Activated naive CD4-positive, alpha-beta T cell (primary cell): ENCODE measurements at places on chromosomes 16 and 17.

- no peak for DNase-seq
Observed at GRCh38 chr17:63275971-63276745, 169.9 kb downstream of the CYB561 start.

GRCh38 chr17:7651097-7651664, 455 bp downstream of the ATP1B2 start:
- no peak for DNase-seq

DNA sequence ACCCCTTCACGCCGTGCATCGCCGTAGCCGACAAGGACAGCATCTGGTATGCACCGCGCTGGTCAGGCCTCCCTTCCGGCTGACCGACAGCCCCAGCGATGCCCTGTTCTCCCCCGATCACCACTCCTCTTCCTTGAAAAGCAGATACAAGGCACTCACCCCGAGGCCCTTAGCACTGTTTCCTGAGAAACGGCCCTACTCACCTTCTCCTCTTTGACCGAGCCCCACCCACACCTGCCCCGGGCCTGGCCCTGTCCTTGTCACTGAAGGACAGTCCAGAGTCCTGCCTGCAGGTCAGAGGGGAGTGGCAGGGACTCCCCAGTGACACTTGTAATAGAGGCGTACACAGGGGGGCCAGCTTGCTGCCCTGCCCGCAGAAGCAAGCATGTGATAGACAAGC, 45.9 kb upstream of the CHMP6 start:
- no peak for DNase-seq

DNA sequence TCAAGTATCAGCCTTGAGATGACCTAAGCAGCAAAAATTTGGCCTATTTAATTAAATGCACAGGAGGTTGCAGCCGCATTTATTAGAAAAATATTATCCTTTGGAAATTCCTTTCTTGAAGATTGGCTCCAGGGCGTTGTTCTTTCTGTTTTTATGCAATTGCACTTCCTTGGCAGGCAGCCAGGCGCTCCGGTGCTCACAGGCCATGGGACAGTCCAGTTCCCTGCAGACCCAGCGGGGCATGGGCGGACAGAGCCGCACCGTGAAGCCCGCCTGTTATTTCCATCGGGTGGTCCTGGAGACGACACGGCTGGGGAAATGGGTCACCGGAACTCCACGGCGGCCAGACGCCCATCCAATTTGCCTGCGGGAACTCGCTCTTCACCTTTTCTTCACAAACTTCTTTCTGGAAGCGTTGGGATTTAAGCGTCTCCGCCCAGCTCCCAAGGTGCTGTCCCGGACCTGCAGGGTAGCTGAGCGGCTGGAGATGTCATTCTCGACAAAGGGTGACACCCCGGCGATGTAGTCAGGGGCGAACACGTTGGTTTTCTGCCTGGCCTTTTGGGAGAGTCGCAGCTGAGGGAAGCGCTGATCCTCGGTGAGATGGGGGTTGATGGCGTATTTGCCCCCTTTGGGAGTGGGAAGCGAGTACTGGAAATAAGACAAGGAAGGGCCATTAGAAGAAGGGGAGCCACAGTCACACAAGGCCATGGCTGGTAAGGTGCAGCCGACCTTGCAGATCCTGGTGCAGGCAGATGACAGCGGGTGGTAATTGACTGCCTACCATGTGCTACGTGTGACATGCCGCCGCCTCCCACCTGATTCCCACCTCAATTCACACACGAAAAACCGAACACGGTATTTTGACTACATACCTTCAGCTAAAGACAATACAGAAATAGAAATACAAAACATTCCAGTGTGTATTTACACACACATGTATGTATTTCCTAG, 12.5 kb downstream of the NOB1 start:
- DNase-seq: no peak

- DNase-seq: no peak
Observed at GRCh38 chr16:89785523-89786155, 30.8 kb downstream of the FANCA start.

- no peak for DNase-seq
Observed at GRCh38 chr17:58050966-58051365, 32.3 kb upstream of the DYNLL2 start.

GRCh38 chr17:63973930-63974593, 1.3 kb upstream of the SCN4A start:
- no peak for DNase-seq

GRCh38 chr17:34374457-34374856, 11.4 kb upstream of the CCL1 start:
- no peak for DNase-seq
